ENCODE measurements at places on chromosomes 5 and 9.

DNA sequence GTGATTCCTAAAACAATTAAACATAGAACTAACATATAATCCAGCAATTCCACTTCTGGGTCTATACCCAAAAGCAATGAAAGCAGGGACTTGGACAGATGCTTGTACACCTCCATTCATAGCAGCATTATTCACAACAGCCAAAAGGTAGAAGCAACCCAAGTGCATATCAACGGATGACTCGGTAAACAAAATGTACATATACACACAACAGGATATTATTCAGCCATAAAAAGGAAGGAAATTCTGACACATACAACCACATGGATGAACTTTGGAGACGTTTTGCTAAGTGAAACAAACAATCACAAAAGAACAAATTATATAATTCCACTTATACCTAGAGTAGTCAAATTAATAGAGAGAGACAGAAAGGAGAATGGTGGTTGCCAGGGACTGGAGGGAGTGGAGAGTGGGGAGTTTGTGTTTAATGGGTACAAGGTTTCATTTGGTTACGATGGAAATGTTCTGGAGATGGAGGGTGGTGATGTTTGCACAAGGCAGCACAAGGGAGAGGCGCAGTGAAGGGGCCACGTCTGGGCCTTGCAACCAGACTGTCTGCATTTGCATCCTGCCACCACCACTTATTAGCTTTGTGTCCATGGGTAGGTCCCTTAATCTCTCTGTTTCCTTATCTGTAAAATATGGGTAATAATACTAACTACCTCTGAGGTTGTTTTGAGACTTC is 36.3 kb upstream of the RLN1 start:
- no peak for DNase-seq

GRCh38 chr9:20016611-20017010 is 227.8 kb upstream of the SLC24A2 start:
- DNase-seq: no peak

DNA sequence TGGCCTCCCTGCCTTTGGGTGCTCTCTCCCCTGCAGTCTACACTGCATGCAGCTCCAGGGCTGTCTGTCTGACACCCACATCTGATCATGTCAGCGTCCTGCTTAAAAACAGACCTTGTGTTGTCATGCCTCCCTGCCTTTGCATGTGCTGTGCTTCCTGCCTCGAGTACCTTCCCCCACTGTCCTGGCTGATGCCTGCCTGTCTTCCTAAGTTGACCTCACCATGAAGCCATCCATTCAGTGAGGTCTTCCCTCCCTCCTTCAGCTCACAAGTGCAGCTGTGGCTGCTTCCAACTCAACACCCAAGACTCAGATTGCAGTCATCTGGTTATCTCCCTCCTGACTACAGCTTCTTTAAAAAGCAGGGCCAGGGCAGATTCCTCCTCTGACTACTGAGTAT is 5.5 kb downstream of the ANGPTL2 start:
- DNase-seq: no peak

DNA sequence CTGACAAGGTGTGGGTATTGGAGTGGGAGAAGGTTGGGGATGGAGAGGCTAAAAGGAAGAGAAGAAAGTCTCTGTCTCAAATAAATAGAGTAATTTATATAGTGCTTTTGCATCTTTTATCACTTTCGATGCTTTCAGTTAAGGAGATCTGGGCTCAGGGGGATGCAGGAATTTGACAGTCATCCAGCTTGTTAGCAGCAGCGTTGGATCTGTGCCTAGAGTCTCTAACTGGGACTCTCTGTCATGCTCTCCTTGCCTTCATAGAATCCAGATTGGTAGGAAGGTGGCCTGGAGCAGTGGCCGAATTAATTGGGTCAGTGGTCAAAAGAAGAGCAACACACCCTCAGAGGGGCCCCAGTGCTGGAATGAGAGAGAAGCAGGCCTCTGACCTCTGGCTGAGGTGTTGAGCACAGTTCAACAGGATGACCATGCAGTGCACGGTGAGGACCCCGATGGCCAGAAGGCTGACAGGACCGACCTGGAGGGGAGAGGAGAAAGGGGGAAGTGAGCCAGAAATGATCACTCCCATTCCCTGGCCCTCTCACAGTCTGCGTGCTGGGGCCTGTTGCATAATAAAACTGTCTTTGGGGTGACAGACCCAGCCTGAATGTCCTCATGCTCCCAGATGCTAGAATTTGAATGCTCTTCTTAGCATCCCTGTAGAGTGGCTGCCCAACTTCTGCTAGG is 7.6 kb downstream of the SLC36A3 start:
- no peak for DNase-seq

- DNase-seq: no peak
Measured at GRCh38 chr5:157596487-157596886, 20.9 kb upstream of the ADAM19 start.

GRCh38 chr9:22529426-22530199 is 83.0 kb downstream of the DMRTA1 start:
- DNase-seq: no peak

- DNase-seq: no peak
Measured at GRCh38 chr5:96492459-96493047, 59.5 kb upstream of the PCSK1 start.

DNA sequence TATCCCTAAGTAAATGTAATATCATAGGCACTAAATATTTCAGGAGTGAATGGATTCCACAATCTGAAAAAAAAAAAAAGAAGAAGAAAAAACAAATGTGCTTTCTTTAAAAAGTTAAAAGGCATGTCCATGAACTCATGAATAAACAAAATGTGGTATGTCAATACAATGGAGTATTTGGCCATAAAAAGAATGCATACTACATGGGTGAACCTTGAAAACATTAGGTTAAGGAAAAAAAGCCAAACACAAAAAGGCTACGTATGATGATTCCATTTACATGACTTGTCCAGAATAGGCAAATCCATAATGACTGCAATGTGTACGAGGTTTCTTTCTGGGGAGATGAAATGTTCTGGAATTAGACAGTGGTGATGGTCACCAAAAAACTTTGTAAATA is 45.3 kb downstream of the FNIP1 start:
- no peak for DNase-seq

DNA sequence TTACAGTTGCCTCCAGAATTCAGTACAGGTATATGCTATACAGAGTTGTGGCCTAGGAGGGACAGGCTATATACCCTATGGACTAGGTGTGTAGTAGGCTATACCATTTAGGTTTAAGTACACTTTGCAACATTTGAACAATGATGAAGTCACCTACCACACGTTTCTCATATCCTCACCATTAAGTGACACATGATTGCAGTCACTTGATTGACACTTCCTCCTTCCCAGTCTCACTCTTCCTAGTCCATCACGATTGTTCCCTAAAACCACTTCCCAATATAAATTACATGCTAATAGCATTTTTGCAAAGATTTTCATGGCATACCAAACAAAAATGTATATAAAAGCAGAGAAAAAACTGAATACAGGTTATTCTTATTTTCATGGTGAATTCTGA is 312.2 kb downstream of the EPB41L4A start:
- DNase-seq: no peak

- no peak for DNase-seq
Measured at GRCh38 chr5:116002116-116002906, 30.0 kb upstream of the ARL14EPL start.

Data from NT2/D1 (cell line).